ENCODE measurements at places on chromosomes 13 and 19.
A peak's percentile ranks its signal among the peaks of the same experiment; 100 is the strongest.

- no peak for DNase-seq
These were observed 801.0 kb downstream of the PCDH9 start for GRCh38 chr13:66429156-66429555.

GRCh38 chr13:48258002-48258401, 25.0 kb downstream of the ITM2B start:
- DNase-seq: no peak

DNA sequence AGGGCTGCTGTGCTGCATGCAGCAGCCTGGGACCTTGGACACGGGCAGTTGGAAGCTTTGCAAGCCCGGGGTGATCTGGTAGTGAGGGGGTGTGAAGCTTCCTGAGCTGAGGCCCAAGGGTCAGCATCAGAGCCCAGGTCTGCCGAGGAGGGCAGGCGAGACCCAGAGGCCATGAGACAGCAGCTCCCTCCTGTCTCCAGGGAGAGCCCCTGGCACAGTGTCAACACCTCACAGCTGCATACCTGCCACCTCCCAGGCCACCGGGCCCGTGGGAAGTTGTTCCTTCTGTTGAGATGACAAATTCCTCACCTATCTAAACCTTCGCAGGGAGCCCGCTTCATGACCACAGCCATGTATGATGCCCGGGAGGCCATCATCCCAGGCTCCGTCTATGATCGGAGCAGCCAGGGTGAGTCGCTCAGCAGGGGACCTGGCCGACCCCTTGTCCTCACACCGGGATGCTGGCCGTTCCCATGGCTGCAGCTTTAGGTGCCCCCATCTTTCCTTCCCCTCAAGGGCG, 32.1 kb downstream of the CERS1 start:
- no peak for DNase-seq

DNA sequence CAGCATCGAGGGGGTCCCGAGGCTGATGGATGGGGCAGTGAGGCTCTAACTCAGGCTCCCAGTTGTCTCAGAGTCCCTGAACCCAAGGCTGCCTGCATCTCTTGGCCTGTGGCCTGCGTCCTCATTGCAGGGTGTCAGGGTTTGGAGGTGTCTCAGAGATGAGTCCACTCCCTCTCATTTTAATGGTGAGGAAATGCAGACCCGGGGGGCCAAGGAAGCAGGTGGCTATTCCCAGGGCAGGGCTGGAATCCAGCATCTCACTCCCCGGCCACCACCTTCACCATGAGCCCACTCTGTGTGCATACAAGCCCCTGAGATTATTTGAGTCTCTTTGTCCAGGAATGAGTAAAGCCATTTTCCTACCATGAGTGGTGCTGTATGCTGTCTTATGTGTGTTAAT, 21.4 kb downstream of the TEX29 start:
- no peak for DNase-seq

- no peak for DNase-seq
These were observed at the start of gene JSRP1 for GRCh38 chr19:2255982-2256685. Gene JSRP1, minus strand, starts transcription at chr19:2256417. Its CDS starts 1,103 bp downstream, at chr19:2255314.

GRCh38 chr19:1082165-1082927, 12.8 kb downstream of the POLR2E start:
- DNase-seq: peak; percentile 85

DNA sequence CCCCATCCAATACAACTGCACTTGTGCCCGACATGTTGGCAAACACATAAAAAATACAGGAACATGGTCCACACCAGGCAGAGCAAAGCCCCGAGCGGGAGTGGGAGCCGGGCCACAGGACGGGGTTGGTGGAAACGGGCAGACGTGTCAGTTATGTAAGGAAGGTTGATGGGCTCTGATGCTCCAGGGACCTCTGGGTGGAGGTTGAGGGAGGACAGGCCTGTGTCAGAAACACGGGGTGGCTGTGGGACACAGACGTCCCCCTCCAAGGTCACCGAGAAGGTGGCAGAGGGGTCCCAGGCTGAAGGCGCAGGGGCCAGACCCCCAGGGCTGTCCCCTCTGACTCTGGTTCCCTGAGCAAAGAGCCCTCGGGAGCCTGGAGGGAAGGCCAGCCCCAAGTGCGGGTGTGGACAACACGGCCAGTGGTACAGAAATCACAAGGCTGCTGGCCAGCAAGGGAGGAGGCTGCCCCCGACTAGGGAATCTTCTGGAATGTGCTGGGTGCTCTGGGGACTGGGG, 31.4 kb upstream of the C13orf46 start:
- DNase-seq: peak; percentile 75

DNA sequence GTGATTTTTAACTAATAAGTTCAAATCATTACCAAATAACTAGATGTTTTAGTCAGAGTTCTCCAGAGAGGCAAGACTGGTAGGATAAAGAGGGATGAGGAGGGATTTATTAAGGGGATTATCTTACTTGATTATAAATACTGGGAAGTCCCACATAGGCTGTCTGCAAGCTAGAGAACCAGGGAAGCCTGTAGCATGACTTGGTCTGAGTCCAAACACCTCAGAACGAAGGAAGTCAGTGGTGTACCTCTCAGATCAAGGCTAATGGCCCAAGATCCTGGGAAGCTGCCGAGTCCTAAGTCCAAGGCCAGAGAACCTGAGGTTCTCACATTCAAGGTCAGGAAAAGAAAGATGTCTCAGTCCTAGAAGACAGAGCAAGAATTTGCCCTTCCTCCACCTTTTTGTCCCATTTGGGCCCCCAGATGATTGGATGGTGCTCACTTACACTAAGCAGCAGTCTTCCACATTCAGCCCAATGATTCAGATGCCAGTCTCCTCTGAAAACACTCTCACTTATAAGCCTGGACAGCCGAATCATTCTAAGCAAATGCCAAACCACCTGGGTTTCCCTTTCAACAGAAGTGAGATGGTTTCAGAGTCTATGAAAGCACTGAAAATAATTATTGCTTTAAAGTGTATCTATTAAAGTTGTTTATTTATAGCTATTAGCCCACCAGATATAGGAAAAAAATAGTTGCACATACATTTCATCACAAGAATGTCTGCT, 1599.2 kb downstream of the OLFM4 start:
- DNase-seq: no peak

DNA sequence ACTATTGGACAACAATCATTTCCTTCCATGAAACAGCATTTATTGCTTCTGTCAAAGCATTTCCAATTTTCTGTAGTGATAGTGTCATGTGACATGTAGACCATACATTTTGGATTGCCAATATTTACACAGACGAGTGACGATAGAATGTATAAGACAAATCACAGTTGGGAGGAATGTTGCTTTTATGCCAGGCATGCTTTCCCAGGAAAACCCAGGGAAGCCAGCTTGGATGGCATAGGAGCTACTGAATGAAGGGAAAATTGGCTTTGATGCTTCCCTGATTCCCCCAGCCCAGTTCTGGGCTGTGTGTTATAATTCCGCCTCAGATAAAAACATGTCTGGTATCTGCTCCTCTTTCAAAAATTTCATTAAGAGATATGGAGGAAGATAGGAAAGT, 22.5 kb downstream of the SCEL start:
- DNase-seq: no peak

GRCh38 chr13:96553796-96554195, 440.5 kb downstream of the OXGR1 start:
- no peak for DNase-seq

DNA sequence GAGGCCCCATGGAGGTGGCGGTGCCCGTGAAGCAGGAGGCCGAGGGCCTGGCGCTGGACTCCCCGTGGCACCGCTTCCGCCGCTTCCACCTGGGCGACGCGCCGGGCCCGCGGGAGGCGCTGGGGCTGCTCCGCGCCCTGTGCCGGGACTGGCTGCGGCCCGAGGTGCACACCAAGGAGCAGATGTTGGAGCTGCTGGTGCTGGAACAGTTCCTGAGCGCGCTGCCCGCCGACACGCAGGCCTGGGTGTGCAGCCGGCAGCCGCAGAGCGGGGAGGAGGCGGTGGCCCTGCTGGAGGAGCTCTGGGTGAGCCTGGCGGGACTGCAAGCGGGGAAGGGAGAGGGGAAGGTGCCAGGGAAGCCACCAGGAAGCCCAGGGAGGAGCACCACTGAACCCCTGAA, 5.8 kb downstream of the ZNF444 start:
- no peak for DNase-seq

- peak; percentile 28 for DNase-seq
These were observed 116.3 kb upstream of the SOX1 start for GRCh38 chr13:111950697-111951096.

DNA sequence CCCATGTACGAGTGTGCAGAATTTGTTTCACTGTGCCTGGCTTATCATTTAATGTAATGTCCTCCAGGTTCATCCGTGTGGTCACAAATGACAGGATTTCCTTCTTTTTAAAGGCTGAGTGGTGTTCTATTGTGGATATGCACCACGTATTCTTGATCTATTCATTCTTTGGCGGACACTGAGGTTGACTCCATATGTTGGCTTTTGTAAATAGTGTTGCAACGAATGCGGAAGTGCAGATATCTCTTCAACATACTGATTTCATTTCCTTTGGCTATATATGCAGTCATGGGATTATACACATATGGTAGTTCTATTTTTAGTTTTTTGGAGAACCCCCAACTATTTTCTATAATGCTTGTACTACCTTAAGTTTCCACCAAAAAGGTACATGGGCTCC, 13.0 kb downstream of the OR7A5 start:
- no peak for DNase-seq

DNA sequence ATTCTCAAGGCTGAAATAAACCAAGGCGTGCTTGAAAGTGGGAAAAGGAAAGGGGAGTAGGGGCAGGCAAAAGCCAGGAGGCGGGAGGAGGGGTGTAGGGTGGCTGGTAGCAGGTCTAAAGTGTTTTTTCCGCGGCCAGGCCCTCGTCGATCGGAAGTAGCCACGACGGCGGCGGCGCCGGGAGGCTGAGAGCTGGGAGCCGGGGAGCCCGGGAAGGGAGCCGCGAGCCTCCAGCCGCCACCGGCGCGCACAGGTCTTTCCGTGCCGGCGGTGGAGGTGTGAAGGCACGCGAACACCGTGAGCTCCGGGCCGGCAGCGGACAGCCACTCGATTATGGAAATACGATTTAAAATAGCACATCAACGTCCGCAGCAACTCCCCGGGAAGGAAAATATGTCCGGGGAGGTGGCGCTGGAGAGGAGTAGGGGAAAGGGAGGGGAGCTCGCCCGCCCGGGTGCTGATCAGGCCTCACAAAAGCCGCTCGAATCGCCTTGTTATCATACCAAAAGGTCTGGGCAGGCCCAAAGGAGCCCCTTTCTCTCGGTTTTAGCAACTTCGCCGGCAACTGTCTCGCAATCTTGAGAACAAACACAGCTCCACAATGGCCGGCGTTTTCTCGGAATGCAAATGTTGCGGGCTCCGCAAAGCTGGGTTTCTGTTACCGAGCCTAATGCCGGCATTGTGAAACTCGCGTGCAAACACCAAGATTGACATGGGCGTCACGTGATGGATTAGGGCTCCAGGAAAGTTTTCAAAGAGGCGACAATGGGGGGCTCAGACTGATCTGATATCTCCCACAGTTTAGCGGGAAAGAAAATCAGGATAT, 2.9 kb upstream of the PCDH8 start:
- no peak for DNase-seq

GRCh38 chr19:53646144-53646543, 14.3 kb downstream of the DPRX start:
- no peak for DNase-seq

GRCh38 chr13:36907266-36907665, 12.8 kb downstream of the SMAD9 start:
- DNase-seq: no peak

- DNase-seq: no peak
These were observed 57.9 kb downstream of the ELF1 start for GRCh38 chr13:40961214-40961613.

- no peak for DNase-seq
These were observed 87.6 kb upstream of the SLC15A1 start for GRCh38 chr13:98839856-98840769.

GRCh38 chr13:62142048-62142447, 726.4 kb upstream of the PCDH20 start:
- no peak for DNase-seq

- no peak for DNase-seq
These were observed 1331.7 kb upstream of the MIR17HG start for GRCh38 chr13:90015565-90016507.

- no peak for DNase-seq
These were observed 14.3 kb downstream of the BCKDHA start for GRCh38 chr19:41411968-41412265.

- no peak for DNase-seq
These were observed 334.7 kb downstream of the IRS2 start for GRCh38 chr13:109451726-109452125.

- peak; percentile 70 for DNase-seq
These were observed 10.8 kb downstream of the PLPPR3 start for GRCh38 chr19:810883-811489.

GRCh38 chr13:63696055-63696454, 2280.4 kb upstream of the PCDH20 start:
- DNase-seq: no peak

DNA sequence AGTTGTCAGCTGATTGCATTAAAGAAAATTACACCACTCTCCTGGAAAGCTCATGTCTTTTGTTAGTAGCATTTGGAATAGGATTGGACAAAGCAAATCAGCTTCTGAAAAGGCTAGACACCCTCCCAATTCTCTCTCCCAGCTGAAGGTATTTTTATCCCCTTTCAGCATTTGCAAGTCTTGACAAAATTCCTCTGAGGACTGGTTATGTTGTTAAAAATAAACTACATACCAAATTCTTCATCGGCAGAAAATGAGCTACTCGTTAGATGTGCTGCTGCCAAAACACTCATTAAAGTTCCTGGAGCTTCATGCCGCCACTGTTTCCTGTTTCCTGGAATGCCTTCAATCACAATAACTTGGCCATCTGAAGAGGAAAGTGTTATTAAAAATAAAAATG, 37.1 kb downstream of the UTP14C start:
- DNase-seq: no peak

GRCh38 chr19:6668691-6669090, 1.3 kb downstream of the TNFSF14 start:
- no peak for DNase-seq

GRCh38 chr19:47414469-47414868, 4.9 kb downstream of the MEIS3 start:
- DNase-seq: no peak

DNA sequence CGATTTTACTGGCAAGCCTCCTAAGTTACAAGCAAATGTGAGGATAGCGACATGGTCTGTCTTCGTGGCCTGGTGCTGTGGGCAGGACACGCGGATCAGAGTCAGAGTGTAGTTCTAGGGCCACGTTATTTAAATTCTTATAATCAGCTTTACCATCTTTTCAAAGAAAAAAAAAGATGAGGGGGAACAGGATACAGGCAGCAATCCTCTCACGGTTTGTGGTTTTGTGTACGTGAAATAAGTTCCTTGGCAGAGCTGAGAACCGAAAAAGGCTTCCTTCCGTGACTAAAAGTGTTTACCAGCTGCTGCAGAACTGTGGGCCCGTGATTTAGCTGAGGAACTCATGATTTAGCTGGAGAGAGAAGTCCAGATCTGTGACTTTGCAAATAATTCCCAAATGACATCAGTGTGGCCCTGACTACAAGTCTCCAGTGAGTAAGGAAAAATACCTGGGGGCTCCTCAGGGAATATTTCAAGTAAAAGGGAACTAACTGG, 27.2 kb downstream of the RCBTB2 start:
- no peak for DNase-seq

DNA sequence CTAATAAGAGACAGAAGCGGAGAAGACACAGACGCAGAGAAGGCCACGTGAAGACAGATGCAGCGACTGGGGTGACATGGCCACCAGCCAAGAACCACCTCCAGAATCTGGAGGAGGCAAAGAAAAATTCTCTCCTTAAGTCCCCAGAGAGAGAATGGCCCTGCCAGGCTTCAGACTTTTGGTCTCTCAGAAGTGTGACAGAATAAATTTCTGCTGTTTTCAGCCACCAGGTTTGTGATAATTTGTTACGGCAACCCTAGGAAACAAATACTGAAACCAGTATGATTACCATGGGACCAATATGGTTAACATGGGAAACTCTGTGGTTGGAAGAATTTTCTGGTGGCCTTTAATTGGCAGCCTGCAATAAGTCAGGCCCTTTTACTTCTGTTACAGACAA, 63.9 kb upstream of the DOCK9 start:
- no peak for DNase-seq
